Stimulated activated CD4-positive, alpha-beta T cell treated with anti-CD3 and anti-CD28 coated beads, TNF-alpha, amount 100 ng/mL, for 1 hour (primary cell): ENCODE measurements at places on chromosomes 4 and X.

GRCh38 chr4:83217721-83218522 is 66.7 kb downstream of the COQ2 start:
- no peak for DNase-seq

GRCh38 chr4:74539044-74539790 is 94.3 kb downstream of the AREG start:
- no peak for DNase-seq

- no peak for DNase-seq
These were observed 17.4 kb downstream of the ARHGAP24 start for GRCh38 chr4:85492336-85492735.

GRCh38 chr4:161929956-161930355 is 233.8 kb downstream of the FSTL5 start:
- DNase-seq = no peak

DNA sequence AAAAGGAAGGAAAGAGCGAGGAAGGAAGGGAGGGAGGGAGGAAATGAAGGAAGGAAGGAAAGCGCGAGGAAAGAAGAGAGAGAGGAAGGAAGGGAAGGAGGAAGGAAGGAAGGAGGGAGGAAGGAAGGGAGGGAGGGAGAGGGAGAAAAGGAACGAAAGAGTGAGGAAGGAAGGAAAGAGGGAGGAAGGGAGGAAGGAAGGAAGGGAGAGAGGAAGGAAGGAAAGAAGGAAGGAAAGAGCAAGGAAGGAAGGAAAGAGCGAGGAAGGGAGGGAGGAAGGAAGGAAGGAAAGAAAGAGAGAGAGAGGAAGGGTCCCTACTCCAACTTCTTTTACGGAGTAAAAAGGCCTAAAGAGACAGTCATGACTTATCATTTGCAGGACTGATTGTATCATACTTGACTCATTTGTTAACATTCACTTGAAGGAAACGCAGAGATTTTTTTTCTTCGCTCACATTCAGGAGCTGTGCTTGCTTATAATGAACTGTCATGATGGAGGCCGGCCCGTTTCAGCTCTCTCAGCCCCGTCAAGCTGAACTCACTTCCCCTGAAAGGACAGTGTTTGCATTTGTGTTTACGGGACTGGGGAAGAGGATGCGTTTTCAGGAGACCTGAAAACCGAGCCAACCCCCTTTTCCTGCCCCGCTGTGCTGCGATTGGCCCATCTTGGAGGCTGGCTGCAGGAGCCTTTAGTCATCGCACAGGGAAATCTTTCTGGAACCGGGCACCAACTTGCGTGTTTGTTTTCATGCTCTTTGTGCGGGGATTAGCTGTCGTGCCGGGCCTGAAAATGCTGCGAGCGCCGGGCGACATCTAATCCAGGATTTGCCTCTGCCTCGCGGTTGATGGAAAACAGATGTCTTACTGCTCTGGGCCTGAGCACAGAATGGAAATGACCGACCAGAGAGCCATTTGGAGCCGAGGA is 17.8 kb downstream of the TRIM2 start:
- no peak for DNase-seq

- no peak for DNase-seq
These were observed 449 bp downstream of the CTPS2 start for GRCh38 chrX:16711893-16712547.

DNA sequence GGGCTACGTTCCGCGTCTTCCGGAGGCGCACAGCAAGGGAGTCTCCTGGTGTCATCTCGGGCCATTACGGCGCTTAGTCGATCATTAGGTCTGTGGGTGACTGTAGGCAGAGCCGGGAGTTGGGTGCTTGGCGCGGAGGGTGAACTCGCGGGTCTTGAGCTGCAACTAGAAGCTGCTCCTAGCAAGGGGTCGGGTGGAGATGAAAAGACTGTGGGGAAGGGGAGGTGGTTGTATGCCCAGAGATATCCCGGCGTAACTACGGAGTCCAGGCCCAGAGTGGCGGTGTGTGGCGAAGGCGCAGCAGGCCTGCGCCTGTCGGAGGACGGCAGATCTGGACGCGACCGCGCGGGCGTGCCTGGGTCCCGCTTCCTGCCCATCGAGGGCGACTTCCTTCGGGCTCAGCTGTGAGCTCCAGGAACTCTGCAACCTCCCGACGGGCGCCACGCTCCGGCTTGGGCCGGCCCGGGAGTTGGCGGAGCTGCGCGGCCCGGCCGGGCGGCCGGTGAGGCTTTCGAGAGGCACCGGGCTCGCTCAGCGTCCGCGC is 2.7 kb upstream of the NKX3-2 start:
- no peak for DNase-seq

GRCh38 chrX:123869488-123869887 is 9.6 kb downstream of the XIAP start:
- DNase-seq = no peak

DNA sequence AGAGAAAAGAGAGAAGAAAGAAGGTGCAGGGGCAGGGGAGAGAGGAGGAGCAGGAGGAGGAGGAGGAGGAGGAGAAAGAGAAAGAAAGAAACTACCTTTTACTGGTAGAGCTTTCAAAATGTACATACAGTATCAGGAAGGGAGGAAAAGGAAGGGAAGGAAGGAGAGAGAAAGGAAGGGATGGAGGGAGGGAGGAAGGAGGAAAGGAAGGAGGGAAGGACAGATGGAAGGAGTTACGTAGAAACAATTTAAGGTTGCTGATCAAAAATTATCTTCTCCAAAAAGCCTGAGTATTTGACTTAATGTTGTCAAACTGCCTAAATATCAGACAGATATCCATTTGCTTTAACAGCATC is 13.4 kb downstream of the TBC1D9 start:
- DNase-seq = no peak

GRCh38 chr4:130026185-130026584 is 930.2 kb downstream of the C4orf33 start:
- DNase-seq = no peak

DNA sequence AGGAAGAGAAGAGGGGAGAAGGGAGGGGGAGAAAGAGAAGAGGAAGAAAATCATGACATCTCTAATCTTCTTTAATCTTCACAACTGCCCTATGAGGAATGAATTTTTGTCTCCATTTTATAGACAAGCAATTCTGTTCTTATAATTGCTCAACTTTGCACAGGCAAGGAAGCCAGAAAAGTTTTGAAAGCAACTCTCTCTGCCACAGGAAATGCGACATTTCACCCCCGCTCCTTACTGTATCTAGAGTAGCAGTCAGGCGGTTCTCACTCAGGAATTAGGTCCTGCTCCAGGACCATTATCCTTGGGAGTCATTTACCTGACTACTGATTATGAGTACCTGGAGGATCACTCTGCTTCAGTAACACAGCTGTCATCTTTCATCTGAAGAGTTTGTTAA is 69.2 kb upstream of the FAM9A start:
- DNase-seq = no peak

- DNase-seq = no peak
These were observed 360.9 kb upstream of the AGA start for GRCh38 chr4:177803151-177803550.

DNA sequence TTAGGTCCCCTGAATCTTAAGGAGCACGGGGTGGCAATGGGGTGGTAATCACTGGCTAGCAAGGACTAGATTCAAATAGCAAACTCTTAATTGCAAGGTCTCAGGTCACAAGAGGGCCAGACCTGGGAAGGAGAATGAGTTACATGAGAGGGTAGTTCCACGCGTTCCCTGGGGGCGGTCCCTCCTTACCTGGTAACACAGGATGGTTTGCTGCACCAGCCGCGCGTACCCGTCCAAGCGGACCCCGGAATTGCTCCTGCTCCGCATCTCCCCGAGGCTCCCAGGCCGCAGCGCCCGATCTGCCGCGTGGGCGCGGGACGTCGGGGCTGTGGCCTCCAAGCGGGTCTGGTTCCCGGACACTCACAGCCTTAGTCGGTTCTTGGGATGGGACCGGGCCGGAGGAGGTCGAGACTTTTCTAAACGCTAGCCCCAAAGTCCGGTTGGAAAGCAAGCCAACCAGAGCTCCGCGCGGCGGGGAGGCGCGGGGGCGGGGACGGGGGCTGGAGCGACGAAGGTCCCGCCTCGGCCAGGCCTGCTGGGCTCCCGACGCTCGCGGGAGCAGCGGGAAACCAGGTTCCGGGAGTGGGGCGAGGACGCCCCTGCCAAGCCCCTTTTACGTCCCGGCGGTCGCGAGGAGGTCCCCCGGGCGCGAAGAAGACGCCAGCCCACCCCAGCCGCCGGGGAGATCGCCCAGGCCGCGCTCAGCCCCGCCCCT is at the start of gene PHKA2:
TSS of gene PHKA2 (minus strand) at position 449 of the 715 bp plus-strand sequence. CDS start at position 267, 182 bp downstream.
- no peak for DNase-seq

DNA sequence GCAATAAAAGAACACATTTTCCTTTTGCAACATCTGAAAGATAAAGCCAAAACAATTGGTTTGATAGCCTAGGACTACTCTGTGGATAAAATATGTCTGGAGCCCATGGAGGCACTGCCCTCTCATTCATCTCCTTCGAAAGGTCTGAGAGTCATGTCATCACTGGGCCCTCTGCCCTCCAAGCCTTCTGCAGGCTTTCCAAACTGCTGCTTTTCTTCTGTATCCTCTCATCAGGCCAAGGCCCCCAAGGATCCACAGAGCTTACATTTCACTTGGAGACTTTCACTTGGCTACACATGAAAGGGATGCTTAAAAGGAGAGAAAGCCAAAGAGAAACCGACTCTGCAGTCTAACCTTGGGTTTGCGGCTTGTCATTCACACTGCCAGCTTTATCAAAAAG is 109.9 kb downstream of the SH3RF1 start:
- DNase-seq = no peak
